ENCODE measurements at places on chromosomes 7 and 10.

- DNase-seq, result no peak
Measured at GRCh38 chr10:131063311-131063710, 248.2 kb downstream of the TCERG1L start.

GRCh38 chr7:130879191-130879590, 145.2 kb upstream of the KLF14 start:
- no peak for DNase-seq

GRCh38 chr7:92815412-92815811, 21.0 kb downstream of the CDK6 start:
- no peak for DNase-seq

DNA sequence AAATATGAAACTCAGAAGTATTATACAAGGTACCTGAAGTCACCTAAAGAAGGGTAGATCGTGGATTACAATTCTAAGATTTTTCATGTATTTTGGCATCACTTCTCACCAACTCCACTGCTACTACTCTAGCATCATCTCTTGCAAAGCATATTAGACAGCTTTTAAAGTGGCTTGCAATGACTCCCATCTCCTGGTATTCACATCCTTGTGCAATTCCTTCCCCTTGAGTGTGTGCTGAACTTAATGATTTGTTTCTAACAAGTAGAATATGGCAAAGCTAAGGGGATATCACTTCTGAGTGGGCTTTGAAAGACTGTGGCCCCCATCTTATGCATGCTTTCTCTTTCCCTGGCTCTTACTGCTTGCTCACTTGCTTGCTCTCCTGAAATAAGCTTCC, 280.2 kb downstream of the SNX13 start:
- no peak for DNase-seq

DNA sequence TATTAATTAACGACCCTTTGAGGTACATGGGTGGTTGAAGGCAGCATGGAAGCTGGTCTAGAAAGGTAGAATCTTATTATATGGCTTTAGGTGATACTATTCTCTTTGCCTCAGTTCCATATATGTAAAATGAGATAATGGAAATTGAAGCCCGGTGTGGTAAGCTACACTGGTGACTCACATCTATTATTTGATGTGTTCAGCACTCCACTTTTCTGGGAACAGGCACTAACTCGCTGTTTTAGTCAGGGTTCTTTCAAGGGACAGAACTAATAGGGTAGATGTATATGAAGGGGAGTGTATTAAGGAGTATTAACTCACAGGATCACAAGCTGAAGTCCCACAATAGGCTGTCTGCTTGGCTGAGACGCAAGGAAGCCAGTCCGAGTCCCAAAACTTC, 4.4 kb upstream of the TRUB1 start:
- DNase-seq, result no peak

DNA sequence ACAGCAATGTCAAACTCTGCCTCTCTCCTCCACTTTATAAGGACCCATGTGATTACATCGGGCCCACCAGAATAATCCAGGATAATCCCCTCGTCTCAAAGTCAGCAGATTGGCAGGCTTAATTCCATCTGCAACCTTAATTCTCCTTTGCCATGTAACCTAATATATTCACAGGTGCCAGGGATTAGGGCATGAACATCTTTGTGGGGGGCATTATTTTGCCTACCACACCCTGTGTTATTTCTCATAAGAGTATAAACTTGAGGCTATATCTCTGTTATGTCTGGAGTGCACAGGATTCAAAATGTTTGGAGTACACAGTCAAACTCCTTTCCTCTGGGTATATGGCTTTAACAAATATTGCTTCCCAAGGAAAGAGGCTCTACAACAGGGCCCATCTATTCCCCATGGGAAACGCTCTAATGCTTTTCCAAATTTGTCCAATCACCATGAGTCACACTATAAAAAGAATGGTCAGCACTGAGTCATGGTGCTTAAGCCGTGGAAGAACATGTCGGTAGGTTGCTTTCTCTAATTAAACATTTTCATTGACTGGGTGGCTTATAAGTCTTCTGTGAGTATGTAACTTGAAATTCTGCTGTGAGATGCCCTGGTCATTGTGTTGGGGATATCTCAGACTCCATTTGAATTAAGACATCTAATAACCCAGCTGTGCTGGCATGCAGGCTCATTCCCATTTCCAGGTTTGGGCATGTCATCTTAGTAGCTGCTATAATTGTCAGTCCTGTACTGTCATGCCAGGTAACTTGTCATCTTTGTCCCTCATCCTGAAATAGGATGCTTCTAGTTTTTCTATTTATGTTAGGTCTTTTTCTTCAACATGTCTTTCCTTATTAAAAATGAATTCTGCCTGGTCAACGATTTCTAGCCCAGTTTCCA, 11.5 kb upstream of the AKR1B10 start:
- no peak for DNase-seq

GRCh38 chr7:81676105-81676811, 93.6 kb downstream of the HGF start:
- DNase-seq, result no peak

DNA sequence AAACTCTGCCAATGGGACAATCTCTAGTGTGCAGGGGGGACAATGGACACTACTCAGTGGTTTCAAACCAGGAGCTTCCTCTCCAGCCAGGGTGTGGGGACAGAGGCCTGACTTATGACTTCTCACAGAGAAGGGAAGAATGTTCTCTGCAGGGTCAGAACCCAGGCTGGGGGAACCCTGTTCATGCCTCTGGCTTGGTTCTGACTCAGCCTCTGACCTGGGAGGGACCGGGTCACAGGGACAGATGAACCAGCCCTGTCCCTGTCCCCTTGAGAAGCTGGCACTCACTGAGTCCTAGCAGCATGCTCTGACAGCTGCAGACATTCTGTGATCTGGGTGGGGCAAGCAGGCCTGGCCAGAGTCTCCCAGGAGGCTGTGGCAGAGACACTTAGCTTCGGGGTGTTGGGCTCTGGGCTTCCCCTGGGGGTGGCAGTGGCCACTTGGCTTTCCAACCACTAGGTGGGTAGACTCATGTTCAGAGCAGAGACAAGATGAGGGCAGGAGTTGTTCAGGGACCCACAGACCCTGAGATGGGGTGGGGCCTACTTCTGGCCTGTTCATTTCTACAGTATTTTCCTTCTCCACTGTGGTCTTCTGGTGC, 13.6 kb downstream of the TSPAN15 start:
- DNase-seq, result no peak

DNA sequence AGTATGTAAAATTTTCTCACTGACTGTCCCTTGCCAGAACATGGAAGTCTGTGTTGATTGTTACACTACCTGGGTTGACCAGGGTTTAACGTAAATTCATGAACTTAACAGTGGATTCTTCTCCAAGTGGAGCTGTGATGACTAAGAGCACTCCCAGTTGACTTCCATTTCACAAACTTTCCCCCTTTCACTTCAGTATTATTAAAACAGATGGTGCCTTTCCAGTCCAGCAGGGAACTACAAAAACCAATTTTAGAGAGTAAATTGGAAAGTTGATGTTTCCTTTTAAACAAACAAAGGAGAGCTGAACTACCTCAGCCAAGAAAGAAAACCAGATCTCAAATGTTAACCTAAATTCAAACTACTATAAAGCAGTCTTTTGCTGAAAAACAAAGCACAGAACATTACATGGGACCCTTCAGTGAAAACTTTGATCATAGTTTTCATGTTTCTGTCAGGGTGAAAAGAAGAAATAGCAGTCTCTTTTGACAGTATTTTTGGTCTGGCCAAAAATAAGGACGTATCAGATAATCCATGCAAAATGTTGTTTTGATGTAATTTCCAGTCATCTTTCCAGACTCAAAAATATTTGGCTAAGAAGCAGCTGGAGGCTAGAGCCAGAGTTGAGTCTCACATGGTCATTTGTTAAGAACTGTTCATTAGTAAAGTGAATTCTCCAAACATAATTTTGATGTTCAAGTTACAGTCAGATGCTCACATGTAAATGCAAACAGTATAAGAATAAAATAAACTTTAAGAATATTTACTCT, 479.9 kb upstream of the AKR1E2 start:
- DNase-seq, result no peak

DNA sequence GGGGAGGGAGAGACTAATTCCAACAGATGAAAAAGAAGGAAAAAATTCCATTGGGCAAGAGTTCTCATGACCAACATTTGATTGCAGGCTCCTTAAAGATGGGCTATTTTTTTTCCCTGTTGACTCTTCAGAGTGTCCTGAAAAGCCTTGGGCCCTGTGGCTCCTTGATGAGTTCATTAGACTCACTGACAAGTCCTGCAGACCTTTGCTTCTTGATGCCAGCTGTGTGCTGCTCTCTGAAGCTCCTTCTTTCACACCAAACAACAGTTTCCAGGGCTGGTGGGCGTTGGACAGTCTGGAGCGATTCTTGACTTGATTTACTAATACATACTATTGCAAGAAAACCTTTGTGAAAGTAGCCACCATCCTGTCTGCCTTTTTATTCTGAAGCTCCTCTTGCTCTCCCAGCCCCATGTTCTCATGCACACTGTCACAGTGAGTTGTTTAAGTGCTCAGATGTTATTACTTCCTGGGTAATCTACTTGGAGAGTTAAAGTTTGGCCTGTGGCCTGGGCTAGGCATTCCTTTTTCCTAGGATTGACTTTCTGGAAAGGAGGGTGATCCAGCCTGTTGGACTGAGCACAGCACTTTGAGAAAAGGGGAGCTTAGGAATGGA, 250.3 kb downstream of the PTEN start:
- DNase-seq, result no peak

DNA sequence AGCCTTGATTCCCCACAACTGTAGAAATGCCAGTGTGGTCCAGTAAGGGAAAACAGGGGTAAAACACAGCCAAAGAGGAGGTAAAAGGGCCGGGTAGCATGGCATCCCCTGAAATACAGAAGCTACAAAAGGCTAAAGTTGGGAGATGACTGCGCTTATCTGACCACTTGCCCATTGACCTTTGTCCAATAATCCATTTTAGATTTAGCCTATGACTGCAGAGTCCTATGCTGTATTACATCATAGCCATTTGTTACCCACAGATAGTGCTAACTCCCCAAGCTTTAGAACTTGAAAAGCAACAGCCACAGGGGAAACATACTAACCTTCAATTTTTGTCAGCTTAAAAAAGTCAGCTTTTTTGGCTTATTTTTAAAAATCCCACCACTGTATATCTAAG, 26.2 kb downstream of the MTPN start:
- no peak for DNase-seq

- no peak for DNase-seq
Measured at GRCh38 chr7:146000882-146001281, 115.7 kb upstream of the CNTNAP2 start.

DNA sequence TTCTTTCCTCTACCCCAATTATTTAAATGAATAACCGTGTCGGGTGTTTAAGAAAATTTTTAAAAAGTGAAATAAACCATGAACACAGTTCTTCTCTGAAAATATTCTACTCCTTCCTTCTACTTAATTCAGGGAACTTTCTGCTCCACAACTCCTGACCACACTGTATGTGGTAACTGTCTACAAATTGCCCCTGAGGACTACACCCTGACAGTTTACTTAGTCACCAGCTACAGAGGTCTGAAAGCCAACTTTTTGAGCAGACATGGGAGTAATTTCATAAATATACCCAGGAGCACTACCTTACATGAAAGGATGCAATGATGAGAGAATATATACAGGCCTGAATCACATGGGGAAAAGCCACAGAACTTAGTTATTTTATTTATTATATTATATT, 523.2 kb upstream of the SORCS1 start:
- no peak for DNase-seq

All from NCI-H1436 (cell line).